Non-pigmented ciliary epithelial cell (primary cell): ENCODE measurements at places on chromosomes 2 and 18.

- DNase-seq, result no peak
Measured at GRCh38 chr2:164831887-164832286, 9.7 kb downstream of the COBLL1 start.

- no peak for DNase-seq
Measured at GRCh38 chr18:23871410-23871809, 143.1 kb upstream of the TTC39C start.

- no peak for DNase-seq
Measured at GRCh38 chr18:48504819-48505218, 34.0 kb upstream of the CTIF start.

DNA sequence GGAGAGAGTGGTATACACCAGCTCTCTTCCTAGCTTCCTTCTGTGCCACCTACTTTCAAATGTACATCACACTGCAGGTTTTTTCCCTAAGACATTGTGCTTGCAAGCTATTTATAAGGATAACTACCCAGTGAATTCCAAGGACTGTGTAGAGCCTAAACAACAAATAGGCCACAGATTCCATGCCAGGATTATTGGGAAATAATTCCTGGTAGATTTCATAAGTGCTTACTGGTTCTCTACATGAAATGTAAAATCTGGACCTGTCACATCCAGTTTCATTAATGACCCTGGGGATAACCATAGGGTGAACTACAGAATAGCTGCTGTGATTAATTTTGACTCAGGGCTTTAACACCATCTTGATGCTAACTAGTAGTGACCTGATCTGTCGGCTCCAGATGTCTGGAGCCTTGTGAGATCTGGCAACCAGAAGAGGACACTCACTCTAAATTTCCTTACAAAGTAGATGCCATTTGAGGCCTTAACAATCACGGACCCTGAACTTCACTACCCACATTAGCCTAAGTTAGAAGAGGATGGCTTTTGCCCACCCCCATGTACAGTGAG is 34.3 kb upstream of the LGALSL start:
- no peak for DNase-seq

GRCh38 chr2:53911434-53912189 is 51.8 kb upstream of the GPR75 start:
- no peak for DNase-seq

GRCh38 chr2:132272713-132273112 is 111.0 kb upstream of the ANKRD30BL start:
- no peak for DNase-seq

- no peak for DNase-seq
Measured at GRCh38 chr18:61892683-61893308, at the start of gene RNF152. TSS of gene RNF152 (minus strand) at chr18:61893007. CDS start at chr18:61816463, 76,544 bp downstream.

GRCh38 chr18:37985126-37985525 is 419.5 kb upstream of the CELF4 start:
- no peak for DNase-seq

DNA sequence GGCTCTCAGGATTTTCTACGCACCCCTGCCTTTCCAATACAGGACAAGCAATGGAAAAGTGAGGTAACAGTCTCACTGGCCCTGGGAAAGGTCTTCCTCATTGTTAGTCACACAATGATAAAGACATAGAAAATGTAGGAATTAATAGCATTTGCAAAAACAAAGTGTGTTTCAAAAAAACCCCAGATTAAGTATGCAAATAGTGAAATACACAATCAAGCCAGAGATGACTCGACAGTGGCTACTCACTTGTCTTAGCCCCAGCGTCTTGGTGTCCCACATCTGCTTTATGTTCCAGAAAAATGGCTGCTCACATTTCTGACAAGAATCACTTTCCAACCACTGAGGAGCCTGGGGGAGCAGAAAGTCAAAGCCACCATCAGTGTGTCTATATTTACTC is 47.0 kb upstream of the AP1S3 start:
- DNase-seq, result peak; percentile 15

- DNase-seq, result no peak
Measured at GRCh38 chr2:6864923-6865345, 773 bp downstream of the CMPK2 start.

DNA sequence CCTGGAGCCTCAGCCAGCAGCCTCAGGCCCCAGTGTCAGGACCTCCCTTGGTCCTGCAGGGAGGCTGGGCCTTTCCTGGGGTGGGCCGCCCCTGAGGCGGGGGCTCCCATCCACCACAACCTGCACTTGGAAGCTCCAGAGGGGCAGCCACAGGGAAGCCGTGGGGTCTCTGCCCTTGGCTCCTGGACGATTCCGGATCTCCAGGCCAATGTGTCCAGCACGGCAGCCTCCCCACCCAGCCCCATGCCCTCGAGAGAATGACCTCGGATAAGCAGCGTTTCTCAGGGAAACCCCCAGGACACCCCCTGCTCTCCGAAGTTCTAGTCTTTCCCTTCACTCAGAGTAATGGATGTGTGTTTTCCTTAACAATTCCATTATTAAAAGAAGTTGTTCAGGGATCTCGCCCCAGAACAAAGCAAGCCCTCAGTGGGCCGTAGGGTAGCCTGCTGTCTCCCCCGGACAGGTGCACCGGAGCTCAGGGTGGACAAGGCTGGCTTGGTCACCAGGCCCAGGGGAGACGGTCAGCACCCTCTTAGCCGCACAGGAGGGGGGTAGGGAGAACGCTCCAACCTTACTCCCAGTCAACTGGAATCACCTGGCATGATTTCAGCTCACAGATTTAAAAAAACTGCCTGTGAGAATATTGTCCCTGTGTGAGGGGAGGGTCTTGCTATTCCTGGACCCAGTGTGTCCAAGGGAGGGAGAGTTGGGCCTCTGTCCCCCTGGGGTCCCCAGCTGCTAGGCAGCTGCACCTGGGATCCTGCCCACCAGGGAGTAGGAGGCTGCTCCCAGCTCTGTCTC is 72.2 kb upstream of the OTOS start:
- no peak for DNase-seq

- DNase-seq, result no peak
Measured at GRCh38 chr2:33018271-33018670, 71.5 kb downstream of the LTBP1 start.

- no peak for DNase-seq
Measured at GRCh38 chr2:24682304-24682703, 110.9 kb downstream of the PTRHD1 start.

DNA sequence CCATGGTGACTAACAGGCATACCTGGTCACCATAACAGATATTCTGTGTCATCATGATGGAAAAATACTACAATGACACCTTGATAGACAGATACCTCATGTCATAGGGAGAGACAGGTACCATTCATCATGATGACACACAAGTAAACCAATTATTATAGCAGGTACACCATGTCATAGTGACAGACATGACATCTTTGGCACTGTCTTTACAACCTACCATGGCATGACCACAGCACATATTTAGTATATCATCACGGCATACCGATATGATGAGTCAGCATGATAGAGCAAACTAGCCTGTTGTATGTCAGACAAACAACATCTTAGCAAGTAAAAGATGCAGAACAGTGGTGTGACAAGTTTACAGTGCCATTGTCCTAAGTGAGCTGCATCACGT is 101.3 kb upstream of the KLHL29 start:
- DNase-seq, result no peak

DNA sequence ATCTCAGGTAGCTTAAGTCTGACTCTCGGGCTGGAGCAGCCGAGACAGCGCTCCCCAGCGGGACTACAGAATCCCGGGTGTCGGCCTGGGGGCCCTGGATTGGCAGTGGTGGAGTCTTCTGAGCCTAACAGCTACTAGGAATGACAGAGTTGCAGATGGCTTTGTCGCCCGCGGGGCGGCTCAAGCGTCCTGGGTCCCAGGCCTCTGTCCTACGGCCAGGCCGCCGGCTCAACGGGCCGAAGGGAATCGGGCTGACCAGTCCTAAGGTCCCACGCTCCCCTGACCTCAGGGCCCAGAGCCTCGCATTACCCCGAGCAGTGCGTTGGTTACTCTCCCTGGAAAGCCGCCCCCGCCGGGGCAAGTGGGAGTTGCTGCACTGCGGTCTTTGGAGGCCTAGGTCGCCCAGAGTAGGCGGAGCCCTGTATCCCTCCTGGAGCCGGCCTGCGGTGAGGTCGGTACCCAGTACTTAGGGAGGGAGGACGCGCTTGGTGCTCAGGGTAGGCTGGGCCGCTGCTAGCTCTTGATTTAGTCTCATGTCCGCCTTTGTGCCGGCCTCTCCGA is 8.8 kb downstream of the SIX2 start:
- no peak for DNase-seq

GRCh38 chr18:36692921-36693332 is 135.9 kb downstream of the TPGS2 start:
- DNase-seq, result no peak

GRCh38 chr2:84965827-84966226 is 5.1 kb upstream of the KCMF1 start:
- no peak for DNase-seq

- no peak for DNase-seq
Measured at GRCh38 chr2:98693477-98693876, 37.5 kb downstream of the MGAT4A start.

GRCh38 chr2:104254017-104254416 is 599.9 kb upstream of the POU3F3 start:
- no peak for DNase-seq

- DNase-seq, result no peak
Measured at GRCh38 chr2:200380091-200380561, 73.6 kb downstream of the SPATS2L start.

- DNase-seq, result peak; percentile 60
Measured at GRCh38 chr2:143955401-143956065, 564.4 kb downstream of the ZEB2 start.

DNA sequence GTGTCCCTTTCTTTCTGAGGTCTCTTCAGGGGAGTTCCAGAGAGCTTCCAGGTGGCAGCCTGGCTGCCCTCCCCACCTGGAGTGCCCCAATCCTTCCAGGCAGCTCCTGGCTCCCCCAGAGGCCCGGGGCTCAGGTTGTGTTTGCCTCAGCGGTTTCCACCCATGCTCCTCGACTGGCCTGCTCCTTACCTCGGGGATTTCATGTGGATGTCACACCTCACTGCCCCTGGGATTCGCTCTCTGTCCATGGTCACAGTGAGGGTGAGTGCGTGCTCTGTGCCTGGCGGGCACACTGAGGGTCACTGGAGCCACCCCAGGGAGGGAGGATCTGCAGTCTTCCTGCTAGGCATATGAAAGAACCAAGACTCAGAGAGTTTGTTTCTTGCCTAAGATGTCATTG is 2.1 kb upstream of the TOGARAM2 start:
- DNase-seq, result no peak

- no peak for DNase-seq
Measured at GRCh38 chr2:136809998-136810397, 44.7 kb downstream of the THSD7B start.

DNA sequence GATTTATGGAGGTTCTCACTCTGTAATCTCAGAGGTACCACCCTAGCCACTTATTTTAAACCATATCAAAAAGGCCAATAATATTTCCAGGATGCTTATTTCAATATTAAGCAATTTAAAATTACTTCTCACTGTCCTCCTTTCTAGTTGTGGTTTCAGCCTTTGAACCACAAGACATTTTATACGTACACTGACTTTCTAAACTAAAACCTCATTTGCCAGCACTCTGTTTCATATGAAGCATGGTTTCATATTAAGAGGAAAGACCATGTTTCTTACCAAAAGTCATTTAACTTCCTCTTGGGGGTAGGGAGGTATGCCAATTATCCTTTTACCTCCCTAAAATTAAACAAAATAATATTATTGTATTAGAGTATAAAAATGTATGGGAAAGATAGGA is 399.8 kb downstream of the CDH7 start:
- no peak for DNase-seq

DNA sequence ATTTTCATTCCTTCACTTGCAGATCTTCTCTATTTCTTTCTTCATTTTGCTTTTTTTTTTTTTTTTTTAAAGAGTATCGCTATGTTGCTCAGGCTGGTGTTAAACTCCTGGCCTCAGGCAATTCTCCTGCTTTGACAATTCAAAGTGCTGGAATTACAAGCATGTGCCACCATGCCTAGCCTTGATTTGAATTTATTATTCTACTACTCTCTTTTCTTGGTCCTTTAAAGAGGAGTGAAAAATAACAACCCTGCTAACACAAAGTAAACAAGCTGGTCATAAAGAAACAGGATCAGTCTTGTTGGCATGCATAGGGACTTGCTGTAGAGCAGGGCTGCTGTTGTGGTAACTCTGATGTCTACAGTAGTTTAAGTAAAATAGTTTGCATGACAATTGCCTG is 1615.3 kb upstream of the ZEB2 start:
- DNase-seq, result no peak

- DNase-seq, result no peak
Measured at GRCh38 chr18:9987345-9987744, 73.5 kb downstream of the VAPA start.

GRCh38 chr2:178731300-178731699 is 75.9 kb downstream of the TTN start:
- DNase-seq, result no peak

- peak; percentile 15 for DNase-seq
Measured at GRCh38 chr2:17171446-17172049, 346.7 kb downstream of the RAD51AP2 start.

- no peak for DNase-seq
Measured at GRCh38 chr2:166487171-166487570, 6.9 kb downstream of the SCN7A start.

DNA sequence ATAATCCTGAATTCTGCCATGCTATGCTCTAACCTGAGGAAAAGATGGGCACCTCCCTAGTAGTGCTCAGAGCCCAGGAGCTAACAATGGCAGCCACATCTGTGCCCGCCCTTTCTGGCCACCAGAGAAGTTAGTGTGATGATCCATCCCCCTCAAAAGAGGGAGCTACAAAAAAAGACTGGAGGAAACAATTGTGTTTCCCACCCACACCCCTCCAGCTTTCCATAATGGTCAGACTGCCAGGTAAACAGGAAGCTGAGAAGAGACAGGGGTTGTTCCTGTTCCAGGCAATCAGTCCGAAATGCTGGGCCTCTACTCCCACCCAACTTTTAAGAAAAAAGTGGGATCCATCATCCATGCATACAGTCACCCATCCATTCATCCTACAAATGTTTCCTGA is 3.2 kb downstream of the TBC1D8 start:
- DNase-seq, result no peak

- DNase-seq, result no peak
Measured at GRCh38 chr18:77906103-77906892, 656.6 kb downstream of the GALR1 start.

- DNase-seq, result no peak
Measured at GRCh38 chr18:21548647-21549046, 51.9 kb downstream of the ESCO1 start.

- no peak for DNase-seq
Measured at GRCh38 chr2:190882411-190882766, 1.8 kb downstream of the GLS start.

GRCh38 chr18:28372186-28372585 is 195.3 kb upstream of the CDH2 start:
- DNase-seq, result no peak

GRCh38 chr2:179938026-179938425 is 69.1 kb downstream of the CWC22 start:
- DNase-seq, result no peak

GRCh38 chr2:120867290-120868241 is 131.9 kb downstream of the GLI2 start:
- peak; percentile 31 for DNase-seq

GRCh38 chr2:191038741-191039140 is 24.8 kb upstream of the STAT1 start:
- DNase-seq, result no peak

DNA sequence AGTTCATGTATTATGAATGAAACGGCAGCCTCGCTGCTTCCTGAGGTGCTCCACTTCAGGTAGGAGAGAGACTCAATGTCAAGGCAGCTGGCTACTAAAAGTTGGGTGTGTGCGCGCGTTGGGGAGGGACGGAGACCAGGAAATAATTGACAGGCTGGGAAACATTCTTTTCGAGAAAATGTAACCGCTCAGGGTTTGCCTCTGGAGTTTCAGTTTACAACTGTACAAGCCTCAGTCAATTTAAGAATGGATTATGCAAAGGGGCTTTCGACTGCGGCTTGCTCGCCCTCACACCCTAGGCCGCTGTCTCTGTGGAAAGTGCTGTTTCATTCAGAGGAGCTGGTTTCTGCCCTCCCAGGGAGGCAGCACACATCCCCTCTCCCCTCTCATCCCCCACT is 4.4 kb upstream of the SPRED2 start:
- no peak for DNase-seq
